ENCODE measurements at places on chromosomes 12 and 14.

GRCh38 chr14:89899291-89899690 is 55.2 kb downstream of the EFCAB11 start:
- no peak for DNase-seq

GRCh38 chr14:52998376-52999015 is 47.6 kb upstream of the FERMT2 start:
- DNase-seq: no peak

- no peak for DNase-seq
These were observed 40.4 kb upstream of the GZMB start for GRCh38 chr14:24674204-24674970.

DNA sequence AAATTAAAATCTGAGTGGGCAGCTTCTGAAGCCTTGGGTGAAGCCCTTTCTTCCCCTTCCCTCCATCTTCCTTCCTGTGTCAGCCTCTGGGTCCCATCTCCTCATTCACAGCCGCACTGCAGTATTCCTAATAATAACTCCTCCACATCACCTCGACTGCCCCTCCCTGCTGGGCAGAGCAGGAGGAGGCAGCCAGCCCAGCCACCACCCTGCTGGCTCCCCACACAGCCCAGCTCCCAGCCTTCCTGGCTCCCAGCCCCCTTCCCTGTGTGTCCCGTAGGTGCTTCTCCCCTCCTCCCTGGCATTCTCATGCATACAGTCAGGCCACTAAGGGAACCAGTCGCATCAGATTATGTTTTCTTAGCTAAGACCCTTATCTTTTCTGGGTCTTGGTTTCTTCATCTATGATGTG is 3.7 kb downstream of the IFFO1 start:
- no peak for DNase-seq

DNA sequence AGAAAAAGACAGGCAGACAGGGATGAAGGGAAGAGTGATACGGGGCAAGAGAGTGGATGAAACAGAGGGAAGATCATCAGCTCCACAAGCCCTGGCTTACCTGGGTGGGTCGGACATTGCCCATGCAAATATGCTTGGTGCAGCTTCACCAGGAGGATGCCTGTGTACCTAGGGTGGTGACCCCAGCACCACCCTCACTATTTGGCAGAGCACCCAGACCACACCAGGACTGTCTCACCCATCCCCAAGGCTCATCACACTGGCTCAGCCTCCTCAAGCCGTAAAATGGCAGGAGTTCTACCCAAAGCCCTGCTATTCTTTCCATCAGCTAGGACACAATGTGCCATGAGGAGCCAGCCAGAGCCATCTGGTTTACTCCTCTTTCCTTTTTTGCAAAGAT is 3.0 kb downstream of the GALNT8 start:
- DNase-seq: no peak
